Renal cortex interstitium (tissue), 15 donors: ENCODE measurements at places on chromosomes 16 and 17. TPM values are rescaled to one million over a fixed set of nuclear protein-coding genes. Genes with fewer than 3 reads are reported as not detected.

The SYT17 gene
- 10.5 TPM for polyA plus RNA-seq

DNA sequence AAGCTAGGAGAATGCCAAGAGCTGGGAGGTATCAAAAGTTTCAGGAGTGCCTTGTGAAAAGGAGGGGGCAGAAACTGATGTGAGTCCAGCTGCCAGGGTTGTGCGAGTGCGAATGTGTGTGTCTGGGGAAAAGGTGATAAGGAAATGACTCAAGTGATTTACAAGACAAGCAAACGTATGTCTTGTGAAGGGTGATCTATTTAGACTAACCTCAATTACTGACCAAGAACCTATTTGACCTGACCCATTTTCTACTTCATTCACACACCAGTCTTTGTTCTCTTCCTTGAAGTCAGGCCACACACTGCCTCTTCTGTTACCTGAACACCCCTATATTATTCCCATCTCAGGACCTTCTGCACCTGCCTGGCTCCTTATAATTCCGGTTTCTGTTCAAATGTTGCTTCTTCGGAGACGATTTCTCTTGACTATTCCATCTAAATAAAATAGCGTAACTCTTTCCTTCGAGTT lies 1.0 kb downstream of the GDE1 start:
- no peak for DNase-seq

DNA sequence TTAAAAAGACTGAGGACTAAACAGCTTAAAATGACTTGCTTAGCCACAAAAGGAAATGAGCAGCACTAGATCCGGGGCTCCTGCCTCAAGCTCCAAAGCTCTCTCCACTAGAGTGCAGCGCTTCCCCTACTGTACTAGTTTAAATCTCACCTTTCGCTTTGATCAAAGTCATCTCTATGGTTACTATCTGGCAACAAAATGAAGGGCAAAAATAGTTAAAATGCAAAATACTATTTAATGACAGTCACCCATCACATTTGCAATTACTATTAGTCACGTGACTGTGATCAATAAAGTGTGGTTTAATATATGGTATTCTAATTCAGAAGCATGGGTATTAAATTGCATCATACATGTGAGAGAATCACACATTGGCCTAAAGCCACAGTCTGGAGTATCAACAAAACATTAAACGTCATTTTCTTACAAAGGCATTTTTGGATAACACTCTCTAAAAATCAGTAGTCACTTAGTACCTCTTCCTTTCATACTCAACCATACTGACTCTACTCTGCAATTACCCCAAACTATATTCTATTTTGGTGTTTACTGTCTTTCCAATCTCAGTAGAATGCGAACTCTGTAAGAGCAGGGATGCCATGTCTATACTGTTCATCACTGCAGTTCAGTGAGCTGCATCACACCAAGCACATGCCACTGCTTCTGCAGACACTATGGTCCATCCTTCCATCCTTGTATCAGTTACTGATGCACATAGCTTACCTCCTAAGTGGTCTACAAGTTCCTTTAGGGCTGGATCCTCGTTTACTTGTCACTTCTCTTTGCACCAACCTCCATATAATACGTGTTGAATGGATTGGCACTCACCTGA lies 6.2 kb downstream of the PSMD12 start:
- DNase-seq: no peak

The FOXC2 gene
- 46.3 TPM for polyA plus RNA-seq

DNA sequence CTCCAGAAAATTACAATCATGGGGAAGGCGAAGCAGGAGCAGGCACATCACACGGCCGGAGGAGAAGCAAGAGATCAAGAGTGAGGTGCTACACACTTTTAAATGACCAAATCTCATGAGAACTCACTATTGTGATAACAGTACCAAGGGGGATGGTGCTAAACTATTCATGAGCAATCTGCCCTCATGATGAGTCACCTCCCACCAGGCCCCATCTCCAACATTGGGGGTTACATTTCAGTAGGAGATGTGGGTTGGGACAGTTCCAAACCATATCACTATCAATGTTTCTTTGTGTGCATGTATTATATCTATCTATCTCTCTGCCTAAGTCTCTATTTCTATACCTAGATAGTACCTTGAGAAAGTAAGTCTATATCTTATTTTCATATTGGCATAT lies 724.8 kb downstream of the CDH11 start:
- no peak for DNase-seq

The CCL16 gene
- polyA plus RNA-seq: 0.20 TPM

The CHST4 gene
- polyA plus RNA-seq: 0.26 TPM

The CIAPIN1 gene
- 110 TPM for polyA plus RNA-seq

DNA sequence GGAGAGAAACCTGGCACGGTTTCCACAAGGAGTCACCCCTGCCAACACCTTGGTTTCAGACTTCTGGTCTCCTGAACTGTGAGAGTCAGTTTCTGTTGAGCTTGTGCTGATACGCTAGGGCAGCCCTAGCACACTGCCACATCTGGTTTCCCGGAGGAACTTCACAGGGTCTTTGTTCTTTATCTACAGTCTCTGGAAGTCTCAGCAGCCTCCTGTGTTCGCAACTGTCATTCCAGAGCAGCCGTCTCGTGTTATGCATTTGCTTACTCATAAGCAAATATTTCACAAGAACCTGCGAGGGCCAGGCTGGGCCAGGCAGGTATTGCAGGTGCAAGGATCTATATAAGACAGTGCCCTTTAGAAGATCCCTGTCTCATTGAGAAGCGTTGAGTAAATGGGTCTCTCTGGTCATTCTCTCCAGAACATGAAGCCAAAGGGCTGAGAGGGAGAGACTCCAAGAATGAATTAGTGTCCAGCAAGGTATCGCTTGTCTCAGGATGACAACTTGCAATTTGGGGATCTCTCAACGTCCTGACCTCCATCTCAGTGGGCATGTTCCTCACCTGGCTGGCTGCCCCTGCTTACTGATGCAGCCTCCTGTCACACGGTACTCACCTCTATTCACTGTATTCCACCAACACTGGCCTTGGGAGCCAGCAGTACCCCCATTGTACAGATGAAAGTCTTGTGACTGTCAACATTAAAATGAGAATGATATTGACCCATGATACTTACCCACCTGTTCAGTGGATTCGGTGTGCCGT lies 141.2 kb downstream of the WWOX start:
- no peak for DNase-seq

DNA sequence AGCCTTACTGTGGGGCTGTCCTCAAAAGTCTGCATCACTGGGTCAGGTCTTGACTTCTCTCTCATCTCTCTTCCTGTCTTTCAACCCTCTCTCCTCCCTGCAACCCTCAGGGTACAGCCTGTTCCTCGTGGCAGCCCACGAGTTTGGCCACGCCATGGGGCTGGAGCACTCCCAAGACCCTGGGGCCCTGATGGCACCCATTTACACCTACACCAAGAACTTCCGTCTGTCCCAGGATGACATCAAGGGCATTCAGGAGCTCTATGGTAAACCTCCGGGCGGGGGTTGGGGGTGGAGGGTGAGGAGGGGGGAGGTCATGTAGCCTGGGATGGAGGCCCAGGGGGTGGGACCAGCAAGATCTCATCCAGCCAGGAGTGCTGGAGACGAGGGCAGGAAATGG lies 12.7 kb downstream of the MMP2 start:
- no peak for DNase-seq

DNA sequence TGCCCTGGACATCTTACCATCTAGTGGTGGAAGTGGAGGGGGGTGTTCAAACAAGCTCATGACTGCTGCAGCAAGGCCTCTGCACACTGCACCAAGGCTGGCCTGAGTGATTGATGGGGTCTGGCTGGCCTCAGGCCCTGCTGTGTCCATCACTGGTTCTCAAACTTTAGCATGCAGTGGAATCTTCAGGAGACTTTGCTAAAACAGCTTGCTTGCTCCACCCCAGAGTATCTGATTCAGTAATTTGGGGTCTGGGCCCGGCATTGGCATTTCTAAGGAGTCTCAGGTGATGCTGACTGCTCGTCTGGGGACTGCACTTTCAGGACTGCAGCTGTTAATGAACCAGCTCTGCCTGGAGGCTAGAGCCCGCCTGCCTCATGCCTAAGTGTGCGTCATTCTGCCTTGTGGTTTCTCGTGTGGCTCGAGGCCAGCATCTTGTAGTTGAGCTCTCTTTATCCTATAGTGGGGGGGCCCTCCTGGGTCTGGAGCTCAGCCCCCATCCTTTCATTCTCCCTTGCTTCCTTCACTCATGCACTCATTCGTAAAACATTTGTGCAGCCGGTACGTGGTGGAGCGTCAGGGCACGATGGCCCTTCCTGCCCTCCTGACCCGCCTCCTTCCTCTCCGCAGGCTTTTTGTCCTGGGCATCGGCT lies 4.1 kb downstream of the MGAT5B start:
- DNase-seq: no peak
